Activated effector memory CD4-positive, alpha-beta T cell treated with Interleukin-2 at 50 U/mL for 16 hours (primary cell): ENCODE measurements at places on chromosomes 2 and 18.

DNA sequence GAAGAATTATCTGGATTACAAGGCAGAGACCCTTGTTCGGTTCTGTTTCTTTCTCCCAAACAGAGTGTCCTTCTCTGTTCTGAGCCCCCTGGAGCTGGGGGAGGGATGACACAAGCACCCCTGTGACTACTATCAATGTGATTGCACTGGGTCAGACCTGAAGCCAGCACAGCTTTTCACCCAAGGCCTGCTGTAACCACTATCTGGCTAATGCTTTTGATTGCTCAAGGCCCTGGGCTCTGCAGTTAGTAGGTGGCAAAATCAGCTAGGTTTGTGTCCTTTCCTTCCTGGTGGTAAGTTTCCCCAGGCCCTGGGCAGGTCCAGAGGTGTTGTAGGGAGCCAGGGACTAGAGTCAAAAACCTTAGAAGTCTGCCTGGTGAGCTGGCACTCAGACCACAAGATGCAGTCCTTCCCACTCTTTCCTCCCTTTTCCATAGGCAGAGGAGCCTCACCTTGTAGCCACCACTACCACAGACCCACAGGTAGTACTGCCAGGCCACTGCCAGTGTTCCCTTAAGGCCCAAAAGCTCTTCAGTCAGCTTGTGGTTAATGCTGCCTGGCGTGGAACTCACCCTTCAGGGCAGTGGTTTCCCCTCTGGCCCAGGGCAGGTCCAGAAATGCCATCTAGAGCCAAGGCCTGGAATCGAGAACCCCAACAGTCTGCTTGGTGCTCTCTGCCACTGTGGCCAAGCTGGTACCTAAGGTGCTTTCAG, 83.0 kb downstream of the FAM117B start:
- DNase-seq: no peak

GRCh38 chr2:64982311-64982857, 6.8 kb upstream of the SLC1A4 start:
- DNase-seq: no peak

DNA sequence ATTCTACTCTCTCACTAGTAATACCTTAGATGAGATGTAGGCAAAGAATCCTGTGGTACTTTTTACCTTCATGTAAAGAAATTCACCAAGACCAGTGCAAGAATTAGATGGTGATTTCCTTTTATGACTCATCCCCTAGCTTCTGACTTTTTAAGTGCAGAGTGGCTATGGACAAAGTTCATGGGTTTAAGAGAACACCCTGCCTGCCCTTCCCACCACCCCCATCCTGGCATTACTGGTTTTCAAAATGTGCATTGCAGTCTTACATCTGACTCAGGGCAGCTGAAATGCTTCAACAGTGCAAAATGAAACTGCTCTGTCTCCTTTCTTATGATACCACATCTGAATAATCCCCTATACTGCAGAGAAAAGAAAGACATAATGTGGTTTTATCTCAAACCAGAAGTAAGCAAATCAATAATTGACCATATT, 22.6 kb downstream of the MAIP1 start:
- no peak for DNase-seq

DNA sequence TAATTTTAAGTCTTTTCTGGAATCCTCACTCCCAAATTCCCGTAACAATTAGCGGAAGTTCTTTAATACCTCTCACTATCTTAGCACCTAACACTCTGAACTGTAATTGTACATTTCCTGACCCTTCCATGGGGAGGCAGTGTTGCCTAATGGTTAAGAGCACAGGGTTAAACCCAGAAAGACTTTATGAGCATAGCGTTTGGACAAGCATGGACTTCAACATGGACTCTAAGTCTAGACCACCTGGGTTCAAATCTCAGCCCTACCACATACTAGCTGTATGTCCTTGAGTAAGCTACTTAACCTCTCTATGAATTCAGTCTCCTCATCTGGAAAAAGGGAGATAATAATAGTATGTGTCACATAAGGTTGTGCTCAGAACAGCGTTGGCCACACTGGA, 13.0 kb downstream of the ANTXR1 start:
- DNase-seq: no peak

GRCh38 chr2:64230540-64230939, 86.3 kb upstream of the PELI1 start:
- no peak for DNase-seq

DNA sequence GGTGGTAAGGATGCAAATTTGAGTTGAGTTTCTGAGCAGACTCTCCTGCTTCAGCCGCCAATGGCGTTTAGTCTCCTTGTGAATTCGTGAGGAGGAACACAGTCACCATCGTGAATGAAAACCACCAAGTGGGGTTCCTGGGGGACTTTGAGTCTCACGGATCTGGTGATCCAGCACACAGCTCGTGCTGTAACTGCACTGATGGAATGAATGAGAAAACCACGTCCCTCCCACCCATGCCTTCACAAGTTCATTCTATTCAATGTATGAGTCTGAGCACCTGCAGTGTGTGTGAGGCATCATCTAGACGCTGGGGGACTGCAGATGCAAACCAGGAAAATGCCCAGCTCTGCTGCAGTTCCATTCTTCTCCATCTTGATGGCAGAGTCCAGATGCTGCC, 127.9 kb downstream of the PIEZO2 start:
- no peak for DNase-seq

DNA sequence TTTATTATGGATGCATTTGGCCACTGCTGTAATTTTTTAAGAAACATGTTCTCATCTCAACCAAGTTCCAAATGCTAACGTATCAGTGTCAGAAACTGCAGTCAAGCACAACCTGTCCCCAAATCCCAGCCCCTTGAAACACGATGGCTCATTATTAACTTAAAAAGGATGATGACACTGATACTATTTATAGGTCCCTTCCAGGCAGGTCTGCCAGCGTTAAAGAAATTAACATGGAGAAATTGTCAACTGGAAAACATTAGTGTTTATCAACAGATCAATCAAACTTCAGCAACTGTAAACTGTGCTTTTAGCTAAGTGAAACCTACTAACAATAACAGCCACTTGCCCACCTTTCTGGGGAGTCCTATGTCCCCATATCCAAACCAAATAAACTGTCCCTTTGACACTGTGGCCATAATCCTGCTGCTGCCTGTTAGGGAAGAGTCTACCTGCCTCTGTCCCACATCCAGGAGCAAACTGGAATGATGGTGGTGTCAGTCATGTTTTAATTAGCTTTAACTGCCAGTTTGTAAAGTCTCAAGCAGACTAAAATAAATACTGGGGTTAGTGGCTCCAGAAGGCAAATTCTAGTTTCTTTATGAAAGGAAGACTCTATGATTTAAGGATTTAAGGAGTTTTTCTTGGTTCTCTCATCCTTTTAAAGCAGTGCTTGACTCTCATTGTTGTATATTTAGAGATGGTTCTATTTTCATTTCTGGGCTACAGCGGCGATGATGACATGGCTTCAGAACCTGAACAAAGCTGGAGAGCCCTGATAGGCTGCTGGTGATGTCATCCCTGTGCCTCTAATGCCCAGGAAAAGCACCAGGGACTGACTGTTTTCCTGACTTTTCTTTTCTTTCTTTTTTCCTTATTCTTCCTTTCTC, 583.6 kb upstream of the PIK3C3 start:
- DNase-seq: no peak

- DNase-seq: no peak
Measured at GRCh38 chr2:103161456-103162289, 399.8 kb downstream of the TMEM182 start.

- DNase-seq: no peak
Measured at GRCh38 chr18:75041586-75041985, 167.4 kb downstream of the PTGR3 start.

DNA sequence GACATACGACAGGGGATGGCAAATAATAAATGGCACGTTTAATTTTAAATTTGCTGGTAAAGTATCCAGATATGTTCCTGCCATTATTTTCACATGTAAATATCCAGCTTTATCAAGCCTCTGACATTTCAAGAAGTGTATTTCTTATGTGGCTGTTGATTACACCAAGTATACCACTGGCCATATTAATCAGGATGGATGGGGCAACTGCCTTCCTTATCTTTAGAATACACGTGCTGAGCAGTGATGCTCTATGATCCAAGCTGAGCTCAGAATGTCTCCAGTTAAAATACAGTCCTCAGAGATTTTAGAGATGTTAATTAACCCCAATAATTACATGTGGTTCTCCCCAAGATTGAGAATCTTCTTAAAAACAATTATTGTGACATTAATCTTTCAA, 38.3 kb upstream of the RAPGEF4 start:
- DNase-seq: no peak

GRCh38 chr2:95204396-95204795, 2.9 kb upstream of the ZNF892 start:
- no peak for DNase-seq

- DNase-seq: no peak
Measured at GRCh38 chr18:63138436-63139340, 180.9 kb downstream of the BCL2 start.

DNA sequence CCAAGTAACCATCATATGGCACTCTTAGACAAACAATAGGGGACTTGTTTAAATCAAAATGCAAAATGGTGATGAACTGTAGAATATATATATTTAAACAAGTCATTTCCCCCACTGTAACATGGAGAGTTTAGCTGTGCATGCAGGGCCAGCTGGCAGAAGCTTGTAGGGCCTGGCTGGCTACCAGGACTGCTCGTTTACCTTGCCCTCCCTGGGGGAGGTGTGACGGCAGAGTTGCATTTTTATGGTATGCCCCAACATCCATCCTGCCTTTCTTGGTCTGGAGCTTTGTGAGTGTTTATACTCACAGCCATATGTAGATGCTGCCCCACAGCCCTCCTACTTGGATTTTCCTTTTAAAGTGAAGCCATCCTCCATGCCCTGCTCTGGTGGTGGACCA, 101.7 kb upstream of the ZFP36L2 start:
- DNase-seq: no peak

GRCh38 chr2:112924821-112925220, 13.9 kb downstream of the IL37 start:
- DNase-seq: no peak

DNA sequence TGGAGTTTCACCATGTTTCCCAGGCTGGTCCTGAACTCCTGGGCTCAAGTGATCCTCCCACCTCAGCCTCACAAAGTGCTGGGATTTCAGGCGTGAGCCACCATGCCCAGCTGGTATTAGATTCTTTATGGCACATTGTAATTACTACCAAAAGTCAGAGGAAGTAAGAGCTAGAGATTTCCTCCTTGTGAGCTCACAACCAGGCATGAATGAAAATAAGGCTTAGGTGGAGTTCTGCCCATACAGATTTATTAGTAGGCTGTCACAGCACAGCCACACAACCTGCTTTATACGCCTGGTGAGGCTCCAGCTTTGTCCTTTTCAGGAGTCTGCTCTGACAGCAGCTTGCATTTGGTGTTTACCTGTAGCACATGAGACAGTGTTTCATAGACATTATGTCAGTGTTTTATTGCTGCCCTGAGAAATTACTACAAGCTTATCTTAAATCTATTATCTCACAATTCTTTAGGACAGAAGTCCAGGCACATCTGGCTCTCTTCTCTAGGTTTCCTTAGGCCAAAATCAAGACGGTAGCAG, 156.6 kb downstream of the TANC1 start:
- no peak for DNase-seq

DNA sequence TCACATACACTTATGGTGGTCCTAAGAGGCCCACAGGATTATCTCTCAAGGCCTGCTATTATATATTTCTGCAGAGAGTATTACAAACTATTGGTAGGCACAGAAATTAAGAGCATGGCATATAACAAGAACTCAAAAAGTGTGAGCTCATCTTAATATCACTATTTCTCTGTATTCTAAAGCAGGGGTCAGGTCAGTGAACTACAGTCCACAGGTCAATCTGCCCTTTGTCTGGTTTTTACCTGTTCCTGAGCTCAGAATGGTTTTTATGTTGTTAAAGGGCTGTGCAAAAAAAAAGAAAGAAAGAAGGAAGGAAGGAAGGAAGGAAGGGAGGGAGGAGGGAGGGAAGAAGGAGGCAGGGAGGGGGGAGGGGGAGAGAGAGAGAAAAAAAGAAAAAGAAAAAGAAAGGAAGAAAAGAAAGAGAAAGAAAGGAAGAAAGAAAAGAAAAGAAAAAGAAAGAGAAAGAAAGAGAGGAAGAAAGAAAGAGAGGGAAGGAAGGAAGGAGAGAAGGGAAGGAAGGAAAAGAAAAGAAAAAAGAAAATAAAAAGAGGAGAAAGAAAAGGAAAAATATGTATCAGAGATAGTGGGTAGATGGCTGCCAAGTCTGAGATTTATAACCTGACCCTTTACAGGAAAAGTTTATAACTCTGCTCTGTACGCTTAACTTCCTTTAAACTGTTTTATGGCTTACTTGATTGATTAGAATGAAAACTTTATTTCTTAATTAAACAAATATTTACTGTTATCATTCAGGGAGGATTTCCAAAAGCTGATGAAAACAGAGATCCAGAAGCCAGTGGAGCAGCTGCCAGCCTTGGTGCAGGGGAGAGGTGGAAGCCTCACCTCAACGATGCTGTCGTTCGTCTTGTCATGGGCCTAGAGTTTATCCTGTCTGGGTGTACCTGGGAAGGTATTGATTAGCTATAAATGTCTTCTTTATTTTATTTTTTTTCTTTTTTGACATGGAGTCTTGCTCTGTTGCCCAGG, 11.2 kb upstream of the SCYGR1 start:
- no peak for DNase-seq

- DNase-seq: no peak
Measured at GRCh38 chr18:75036917-75037688, 171.8 kb downstream of the PTGR3 start.

GRCh38 chr2:186887107-186888090, 38.4 kb upstream of the ZSWIM2 start:
- no peak for DNase-seq

DNA sequence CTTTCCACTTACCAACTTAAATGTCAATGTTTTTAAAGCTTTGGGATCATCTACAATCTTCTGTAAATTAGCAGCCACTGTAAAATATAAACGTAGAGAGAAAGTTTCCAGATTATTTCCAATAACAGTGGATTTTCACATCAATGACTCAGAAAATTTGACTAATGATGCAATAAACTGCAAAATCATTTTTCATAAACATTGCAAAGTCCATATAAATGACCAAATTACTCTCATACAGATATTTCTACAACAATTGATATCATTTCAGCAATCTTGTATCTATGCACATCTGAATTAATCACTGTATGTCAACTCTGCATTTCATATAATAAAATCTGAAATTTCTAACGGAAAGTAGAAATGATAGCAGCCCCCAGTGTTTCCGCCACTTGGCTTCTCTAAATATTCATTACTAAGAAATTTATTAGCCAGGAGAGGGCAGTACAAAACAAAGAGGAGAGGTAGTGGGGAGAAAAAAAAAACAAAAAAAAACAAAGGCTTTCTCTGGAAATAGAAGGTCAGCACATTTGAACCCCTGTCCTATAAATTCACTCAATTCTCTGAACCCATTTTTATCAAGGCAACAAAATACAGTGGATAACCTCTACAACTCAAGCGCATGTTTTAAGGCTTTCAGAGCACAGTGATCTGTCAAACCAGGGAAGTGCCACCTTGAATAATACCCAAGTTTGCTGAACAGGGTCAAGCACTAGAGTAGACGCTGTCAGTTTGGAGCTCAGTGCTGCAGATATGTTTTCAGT, 282.6 kb downstream of the STK39 start:
- DNase-seq: no peak

GRCh38 chr18:32021756-32022564, 3.3 kb downstream of the RNF125 start:
- DNase-seq: no peak
